NCI-H446 (cell line): ENCODE measurements at places on chromosomes 1 and 21.

DNA sequence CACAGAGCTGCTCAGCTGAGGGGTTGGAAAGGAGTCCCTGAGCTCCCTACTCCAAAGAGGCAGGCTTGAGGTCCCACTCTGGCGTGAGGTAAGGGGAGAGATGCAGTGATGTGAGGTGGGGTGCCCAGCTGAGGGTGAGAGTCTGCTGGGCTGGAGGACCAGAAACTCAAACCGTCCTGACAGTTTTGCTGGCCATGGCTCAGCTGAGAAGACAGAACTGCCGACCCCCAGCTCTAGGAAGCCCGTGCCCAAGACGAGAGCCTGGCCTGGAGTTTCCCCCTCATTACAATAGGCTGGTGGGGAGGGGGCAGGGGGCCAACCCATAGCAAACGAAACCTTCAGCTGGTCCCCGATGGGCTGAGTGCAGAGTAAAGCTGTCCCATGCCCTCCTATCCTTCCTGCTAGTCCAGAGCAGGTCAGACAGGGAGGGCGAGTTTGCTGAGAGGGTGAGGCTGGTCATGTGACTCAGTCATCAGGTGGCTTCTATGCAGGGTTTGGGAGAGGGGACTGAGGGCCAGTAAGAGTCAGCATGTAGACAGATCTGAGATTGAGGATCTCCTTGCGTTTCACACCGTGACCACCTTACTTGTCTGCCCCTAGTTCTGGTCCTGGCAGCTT lies 129.3 kb downstream of the PRDM2 start:
- DNase-seq: no peak

GRCh38 chr1:211571998-211572397 lies 7.0 kb downstream of the SLC30A1 start:
- no peak for DNase-seq

DNA sequence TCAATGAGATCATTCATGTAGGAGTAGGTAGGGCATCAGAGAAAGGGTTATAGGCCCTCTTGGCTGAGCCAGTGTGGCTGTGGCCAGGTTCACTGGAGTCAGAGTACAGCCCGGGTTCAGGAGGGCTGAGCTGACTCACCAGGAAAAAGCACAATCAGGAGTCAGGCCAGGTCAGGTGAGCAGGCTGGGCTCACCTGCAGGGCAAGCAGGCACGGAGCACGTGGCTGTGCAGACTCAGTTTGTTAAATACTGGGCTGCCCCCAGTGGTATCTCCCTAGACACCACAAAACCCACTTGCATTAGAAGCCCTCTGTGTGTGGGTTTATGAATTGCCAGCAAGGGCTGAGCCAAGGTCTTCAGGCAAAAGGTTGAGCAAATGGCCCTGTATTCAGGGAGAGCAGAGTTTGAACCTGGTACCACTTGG lies 122.1 kb upstream of the SERBP1 start:
- DNase-seq: no peak

- no peak for DNase-seq
These were observed 449.1 kb upstream of the KAZN start for GRCh38 chr1:14149431-14149830.

DNA sequence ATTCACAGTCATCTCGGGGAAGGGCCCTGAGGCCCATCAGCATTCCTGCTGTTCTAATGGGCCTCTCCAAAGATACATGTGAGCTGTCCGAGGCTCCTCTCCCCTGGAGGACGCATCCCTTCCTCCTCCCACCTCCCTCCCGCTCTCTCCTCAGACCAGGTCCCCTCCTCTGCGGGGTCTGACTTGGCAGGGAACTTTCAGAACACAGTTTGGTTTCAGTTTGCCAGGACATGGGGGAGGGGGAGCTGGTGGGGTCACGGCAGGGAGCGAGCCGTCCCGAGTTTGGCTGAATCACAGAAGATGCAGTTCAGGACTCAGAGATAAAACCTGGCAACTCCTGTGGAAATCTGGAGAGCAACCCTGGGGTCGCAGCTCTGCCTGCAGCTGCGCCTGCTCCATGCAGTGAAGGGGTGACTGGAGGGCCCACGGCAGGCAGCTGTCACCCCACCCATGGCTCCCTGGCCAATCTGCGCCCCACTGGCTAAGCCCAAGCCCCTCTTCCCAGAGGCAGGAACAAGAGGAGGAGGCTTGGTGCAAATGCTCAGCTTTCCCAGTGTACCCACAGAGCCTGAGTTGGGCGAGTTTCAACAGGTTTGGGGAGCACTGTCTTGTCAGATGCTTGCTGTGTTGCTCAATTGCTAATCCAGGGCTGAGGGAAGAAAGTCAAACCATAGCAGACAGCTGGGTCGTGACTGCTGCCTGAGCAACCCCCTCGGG lies 5.7 kb downstream of the WNT4 start:
- no peak for DNase-seq

- DNase-seq: no peak
These were observed 116.3 kb upstream of the C1orf21 start for GRCh38 chr1:184270556-184270955.

GRCh38 chr1:208043691-208044181 lies 132.8 kb upstream of the CD34 start:
- DNase-seq: no peak

GRCh38 chr1:41542196-41542930 lies 57.9 kb upstream of the EDN2 start:
- no peak for DNase-seq

- DNase-seq: no peak
These were observed 8.5 kb downstream of the A3GALT2 start for GRCh38 chr1:33312413-33312749.

GRCh38 chr1:183578856-183579255 lies 11.4 kb downstream of the NCF2 start:
- DNase-seq: no peak

DNA sequence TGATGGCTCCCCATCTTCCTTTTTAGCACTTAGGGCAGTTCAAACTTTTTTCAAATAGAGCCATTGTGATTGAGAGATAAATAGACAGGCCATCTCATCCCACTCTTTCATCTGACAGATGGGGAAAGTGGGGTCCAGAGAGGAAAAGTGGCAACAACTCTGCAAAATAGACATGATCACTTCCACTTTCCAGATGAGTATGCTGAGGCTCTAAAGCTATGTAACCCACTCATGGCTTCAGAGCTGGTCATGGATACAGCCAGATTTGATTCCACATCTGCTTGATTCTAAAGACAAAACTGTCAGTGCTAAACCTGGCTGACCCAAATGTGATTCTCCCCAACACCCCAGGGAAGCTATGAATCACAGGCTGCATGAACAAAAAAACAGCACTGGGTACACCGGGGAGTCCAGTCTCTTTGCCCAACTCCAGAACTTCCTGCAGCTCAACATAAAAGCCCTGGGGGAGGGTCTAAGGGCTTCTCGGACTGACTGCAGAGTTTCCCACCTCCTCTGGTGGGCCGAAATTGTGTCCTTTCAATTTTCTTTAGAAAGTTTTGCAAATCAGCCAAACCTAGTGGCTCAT lies 59.3 kb downstream of the PLPP3 start:
- DNase-seq: no peak

GRCh38 chr1:72759486-72759885 lies 477.1 kb upstream of the NEGR1 start:
- DNase-seq: no peak
